ENCODE measurements at places on chromosomes 13 and 19.

DNA sequence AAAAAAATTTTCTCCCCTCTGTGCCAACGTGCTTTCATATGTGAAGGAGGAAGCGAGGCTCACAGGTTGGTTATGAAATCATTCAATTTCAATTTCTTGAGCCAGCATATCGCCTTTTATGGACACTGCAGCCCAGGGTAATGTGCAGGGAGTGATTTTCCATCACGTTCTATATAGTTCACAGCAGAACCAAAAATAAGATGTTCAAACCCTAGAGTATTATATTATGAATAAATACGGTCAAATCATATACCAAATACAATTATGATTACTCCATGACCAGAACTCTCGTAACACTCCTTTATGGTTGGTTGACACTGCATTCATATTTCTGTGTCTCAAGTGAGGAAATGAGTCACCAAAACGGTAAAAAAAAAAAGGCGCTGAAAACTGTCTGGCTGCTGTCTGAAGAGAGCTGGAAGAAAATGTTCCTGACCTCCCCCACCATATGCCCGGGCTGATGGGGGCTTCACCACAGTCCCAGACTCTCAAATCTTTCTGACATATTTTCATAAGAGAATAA is 75.8 kb upstream of the UBAC2 start:
- DNase-seq, result no peak

GRCh38 chr13:80339912-80340650 is 845 bp downstream of the SPRY2 start:
- peak; percentile 32 for DNase-seq

DNA sequence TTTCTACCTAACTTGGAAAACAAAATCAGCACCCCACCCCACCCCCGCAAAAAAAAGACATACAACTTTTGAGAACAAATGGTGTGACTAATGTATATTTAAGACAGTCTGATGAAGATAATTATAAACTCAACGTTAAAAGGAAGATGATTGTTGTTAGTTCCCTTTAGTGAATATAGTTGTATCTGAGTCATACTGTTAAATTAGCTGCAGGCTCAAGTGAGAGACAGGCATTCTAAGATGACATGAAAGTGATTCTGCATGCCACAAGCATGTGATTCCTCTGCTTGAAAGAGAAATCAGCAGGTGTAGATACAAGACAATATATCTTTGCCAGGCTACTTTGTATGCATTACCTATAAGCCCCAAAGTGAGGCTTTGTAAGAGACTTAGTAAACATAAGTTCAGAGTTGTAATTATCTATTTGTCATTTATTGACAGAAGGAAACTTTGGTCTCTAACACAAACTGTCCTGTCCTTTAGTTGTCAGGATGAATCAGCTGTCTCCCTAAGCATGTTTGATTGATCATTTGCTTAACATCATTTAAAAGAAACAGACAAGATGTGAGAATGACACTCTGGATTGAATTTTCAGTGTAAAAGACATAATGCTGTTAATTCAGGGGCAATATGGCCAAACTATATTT is 319.4 kb upstream of the HTR2A start:
- peak; percentile 14 for DNase-seq

- peak; percentile 15 for DNase-seq
Observed at GRCh38 chr13:80037505-80037888, 303.4 kb downstream of the SPRY2 start.

DNA sequence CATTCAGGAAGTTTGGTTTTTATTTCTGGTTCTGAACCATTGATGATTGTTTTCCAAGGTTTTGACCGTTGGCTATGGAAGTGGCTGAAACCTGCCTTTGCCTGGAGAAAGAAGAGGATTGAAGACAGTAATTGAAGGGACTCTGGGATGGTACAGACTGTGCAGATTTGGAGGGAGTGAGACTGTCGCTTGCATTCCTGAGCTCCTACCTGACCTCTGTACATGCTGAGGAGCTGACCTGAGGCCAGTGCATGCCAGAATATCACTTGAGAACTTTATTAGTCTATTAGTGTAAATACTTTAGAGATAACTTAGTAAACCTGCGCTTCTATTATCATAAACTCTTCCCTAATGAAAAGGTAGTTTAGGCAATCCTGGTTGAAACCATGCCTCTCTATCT is 276.4 kb downstream of the IRS2 start:
- no peak for DNase-seq

DNA sequence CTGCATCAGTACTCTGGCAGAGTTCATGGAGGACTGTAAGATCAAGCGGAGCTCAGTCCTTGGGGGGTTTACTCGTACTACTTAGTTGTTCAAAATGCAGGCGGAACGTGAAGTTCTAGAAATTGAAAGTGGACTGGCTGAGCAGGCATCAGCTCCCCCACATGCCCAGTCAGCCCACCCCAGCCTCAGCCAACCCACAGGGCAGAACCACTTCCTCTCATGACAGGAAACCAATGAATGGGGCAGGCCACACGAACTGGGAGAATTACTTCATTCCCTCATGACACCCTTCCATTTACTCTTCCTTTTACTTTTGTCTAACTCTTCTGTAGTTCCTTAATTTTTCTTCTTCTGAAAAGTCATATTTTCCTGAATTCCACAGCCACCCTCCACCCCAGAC is 71.9 kb downstream of the FLT1 start:
- DNase-seq, result peak; percentile 32

- peak; percentile 90 for DNase-seq
Observed at GRCh38 chr19:54191011-54191810, at the start of gene TSEN34. Gene TSEN34 (plus strand): TSS chr19:54191308. CDS start chr19:54191365, 57 bp downstream.

- DNase-seq, result no peak
Observed at GRCh38 chr13:109816112-109816807, 29.9 kb upstream of the IRS2 start.

All from head of caudate nucleus (tissue), 42 donors.